ENCODE measurements at places on chromosomes 3 and 15.

- no peak for DNase-seq
Measured at GRCh38 chr3:69671082-69671952, 67.9 kb upstream of the MITF start.

DNA sequence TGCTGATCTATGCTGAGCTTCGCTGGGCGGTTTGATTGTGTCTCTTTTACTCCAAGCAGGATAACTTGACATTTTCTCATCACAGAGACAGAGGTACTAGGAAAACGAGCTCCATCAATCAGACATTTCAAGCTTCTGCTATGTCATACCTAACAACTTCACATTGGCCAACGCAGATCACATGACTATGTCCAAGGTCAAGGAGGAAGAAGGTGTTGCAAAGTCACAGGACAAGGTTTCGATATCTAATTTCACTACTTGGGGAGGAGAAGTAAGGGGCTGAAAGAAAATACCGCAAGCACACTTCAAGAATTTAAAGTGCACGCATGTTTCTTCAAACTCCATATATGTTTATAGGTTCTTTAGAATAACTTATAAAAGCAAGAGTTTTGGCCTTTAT lies 425.8 kb downstream of the CHL1 start:
- no peak for DNase-seq

DNA sequence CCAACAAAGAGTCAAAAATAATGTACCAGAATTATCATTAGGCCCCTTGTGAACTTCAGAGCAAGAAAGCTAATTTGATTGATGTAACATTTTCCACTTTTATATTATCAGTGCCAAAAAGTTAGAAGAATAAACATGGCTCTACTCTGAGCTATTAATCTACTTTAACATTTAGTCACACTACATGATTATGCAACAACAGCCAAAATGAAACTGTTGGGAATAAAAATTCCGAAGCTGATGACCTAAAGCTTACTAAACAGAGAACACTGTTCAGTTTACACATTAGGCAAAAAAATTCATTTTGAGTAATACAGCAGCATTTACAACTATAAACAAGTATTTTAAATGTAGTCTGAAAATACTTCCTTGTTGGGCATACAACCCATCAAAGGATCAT lies 1134.1 kb downstream of the EPHA3 start:
- no peak for DNase-seq

DNA sequence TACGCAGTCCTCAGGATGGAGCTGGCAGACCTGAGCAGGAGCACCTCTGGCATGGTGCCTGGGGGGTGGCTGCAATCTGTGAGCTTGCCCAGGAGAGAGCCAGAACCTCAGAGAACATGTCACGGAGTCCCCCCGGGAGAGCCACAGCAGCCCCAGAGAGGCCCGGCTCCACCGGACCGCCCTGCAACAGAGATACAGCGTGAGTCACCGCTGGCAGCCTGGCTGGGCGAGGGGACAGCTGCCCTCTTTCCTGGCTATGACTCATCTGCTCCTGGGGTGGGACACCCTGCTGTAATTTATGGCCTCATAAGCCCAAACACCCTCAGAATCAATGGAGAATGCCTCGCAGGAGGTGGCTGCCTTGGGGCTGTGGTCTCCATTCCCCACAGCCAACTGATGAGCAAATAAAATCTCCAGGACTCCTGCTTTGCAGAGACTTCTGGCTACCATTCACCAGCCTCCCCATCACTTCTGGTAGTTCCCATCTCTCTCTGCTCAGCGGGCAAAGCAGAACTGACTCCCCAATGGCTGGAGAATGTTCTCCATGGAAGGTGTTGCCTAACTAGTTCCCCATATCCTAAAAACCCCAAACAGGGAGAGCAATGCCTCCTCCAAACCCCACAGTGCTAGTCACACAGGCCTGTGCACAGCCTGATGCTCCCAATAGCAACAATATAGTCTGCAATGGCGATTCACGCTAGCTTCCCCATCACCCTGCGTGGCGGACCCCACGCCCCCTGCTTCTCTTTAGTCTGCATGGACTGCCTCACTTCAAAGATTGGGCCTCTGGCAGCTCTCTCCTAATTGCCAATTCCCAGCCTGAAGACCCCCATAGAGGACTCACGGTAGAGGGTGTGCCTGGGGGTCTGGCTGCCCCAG lies 21.6 kb downstream of the ACSBG1 start:
- no peak for DNase-seq

DNA sequence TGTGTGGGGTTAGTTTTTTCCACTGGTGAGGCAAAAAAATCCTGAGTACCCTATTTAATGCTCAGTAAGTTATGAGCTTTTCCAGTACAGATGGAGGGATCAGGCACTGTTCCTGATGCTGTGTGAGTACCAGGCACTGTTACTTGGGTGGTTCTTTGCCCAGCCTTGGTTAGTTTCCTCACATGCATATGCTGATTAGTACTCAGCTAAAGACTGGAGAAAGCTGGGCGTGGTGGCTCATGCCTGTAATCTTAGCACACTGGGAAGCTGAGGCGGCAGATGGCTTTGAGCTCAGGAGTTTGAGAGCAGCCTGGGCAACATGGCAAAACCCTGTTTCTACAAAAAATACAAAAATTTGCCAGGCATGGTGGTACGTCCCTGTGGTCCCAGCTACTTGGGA lies 210.3 kb upstream of the SGO1 start:
- DNase-seq, result no peak

- DNase-seq, result no peak
Measured at GRCh38 chr3:12941495-12942023, 100.2 kb upstream of the RPL32 start.

- no peak for DNase-seq
Measured at GRCh38 chr3:12884790-12885582, 43.6 kb upstream of the RPL32 start.

GRCh38 chr15:49242820-49243219 lies 72.8 kb downstream of the GALK2 start:
- DNase-seq, result no peak

- DNase-seq, result no peak
Measured at GRCh38 chr3:110686701-110687100, 384.9 kb upstream of the NECTIN3 start.

DNA sequence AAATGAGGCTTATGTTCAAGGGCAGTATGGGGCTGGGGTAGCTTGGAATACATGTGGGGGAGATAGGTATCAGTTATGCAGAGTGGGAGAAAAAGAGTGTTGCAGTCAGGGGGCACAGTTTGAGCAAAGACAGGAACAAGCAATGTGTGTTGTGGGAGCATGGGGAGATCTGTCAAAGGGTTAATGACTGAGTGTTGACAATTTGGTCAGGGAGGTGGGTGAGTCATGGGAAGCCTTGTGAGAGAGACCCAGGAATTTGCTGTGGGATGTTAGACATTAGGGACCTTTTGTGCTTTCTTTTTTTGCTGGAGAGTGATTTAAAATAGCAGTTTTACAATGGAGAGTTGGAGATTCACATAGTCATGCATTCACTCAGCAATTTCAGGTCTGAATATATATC lies 221.6 kb upstream of the NR2E3 start:
- no peak for DNase-seq

DNA sequence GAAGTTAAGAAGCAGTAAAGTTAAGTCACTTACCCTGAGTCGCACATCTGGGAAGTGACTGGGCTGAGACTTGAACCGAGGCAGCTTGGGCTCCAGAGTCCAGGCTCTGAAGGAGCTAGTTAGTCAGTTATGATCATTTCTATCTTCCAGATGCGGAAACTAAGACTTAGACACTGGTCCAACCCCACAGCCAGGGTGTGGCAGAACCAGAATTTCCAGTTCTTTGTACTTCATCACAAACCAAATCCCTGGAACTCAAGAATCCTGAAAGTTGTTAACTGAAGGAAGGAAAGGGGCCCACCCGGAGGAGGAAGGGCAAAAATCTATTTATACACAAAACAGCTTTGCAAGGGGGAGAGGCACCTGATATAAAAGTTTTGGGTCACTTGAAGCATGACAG lies 389.9 kb downstream of the SHQ1 start:
- no peak for DNase-seq

DNA sequence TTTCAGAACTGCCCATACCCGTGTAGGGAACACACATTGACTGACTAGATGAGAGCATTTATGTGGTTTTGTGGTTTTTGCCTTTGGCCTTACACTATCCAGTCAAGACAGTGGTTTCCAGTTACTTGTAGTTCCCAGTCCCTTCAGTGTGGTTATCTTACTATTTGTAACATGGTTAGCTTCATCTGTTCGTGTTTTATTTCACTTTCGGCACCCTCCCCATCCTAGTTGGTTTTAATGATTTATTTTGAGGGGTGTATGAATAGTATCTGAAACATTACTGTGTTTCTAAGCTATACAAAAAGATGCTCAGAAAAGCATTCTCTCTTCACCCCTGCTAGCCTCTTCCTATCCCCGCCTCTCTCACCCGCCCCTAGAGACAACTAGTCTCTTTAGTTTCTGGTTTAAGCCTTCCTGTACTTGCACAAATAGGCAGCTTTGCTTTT lies 14.1 kb downstream of the LYSMD4 start:
- no peak for DNase-seq

- no peak for DNase-seq
Measured at GRCh38 chr15:58564981-58565380, 133.2 kb downstream of the LIPC start.

GRCh38 chr3:72560846-72561675 lies 287.2 kb downstream of the SHQ1 start:
- DNase-seq, result no peak
